CD4-positive, alpha-beta memory T cell (primary cell): ENCODE measurements at places on chromosomes 11 and 22. TPM values are rescaled to one million over a fixed set of nuclear protein-coding genes. Genes with fewer than 3 reads are reported as not detected.

The PSMD13 gene
- total RNA-seq, result 99.9 TPM

The CASP1 gene
- total RNA-seq, result 96.8 TPM

The CSTPP1 gene
- 12.4 TPM for total RNA-seq

The FAM180B gene
- 0.25 TPM for total RNA-seq

The FXYD2 gene
- total RNA-seq, result 9.3 TPM

The RIMBP3B gene
- total RNA-seq, result 4.0 TPM

The TP53I11 gene
- total RNA-seq, result 7.0 TPM

The YPEL4 gene
- total RNA-seq, result 12.6 TPM

The NEFH gene
- total RNA-seq, result 0.61 TPM

The NKAPD1 gene
- 21.2 TPM for total RNA-seq

The NAP1L4 gene
- total RNA-seq, result 303 TPM

The TBC1D10A gene
- 62.2 TPM for total RNA-seq

The NAALAD2 gene
- not detected for total RNA-seq

The USP2 gene
- 0.22 TPM for total RNA-seq

DNA sequence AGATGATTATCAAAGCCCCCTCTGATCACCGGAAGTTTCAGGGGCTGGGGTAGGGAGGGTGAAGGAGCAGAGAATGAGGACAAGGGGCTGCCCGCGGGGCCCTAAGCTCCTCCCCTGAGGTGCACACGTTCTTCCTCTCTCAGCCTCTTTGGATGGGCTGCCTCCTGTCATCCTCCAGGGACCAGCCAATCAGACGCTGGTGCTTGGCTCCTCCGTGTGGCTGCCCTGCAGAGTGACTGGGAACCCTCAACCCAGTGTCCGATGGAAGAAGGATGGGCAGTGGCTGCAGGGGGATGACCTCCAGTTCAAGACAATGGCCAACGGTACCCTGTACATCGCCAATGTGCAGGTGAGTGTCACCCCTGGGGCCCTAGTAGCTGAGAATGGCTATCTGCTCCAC, 7.5 kb downstream of the ROBO3 start:
- DNase-seq, result no peak

DNA sequence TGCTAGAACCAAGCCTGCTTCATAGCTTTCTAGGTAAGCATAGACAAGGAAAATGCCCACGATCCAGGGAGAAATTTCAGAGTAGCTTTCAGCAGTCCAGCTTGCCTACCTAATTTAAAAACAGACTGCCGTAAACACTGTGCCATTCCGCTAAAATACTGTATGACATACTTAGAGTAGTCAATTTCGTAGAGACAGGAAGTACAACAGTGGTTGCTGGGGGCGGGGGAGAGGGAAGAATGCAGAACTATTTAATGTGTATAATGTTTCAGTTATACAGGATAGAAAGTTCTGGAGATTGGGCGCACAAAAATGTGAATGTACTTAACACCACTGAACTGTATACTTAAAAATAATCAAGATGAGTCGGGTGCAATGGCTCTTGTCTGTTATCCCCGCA, 56.7 kb downstream of the C11orf58 start:
- DNase-seq, result no peak

GRCh38 chr11:129427816-129428406, 52.3 kb downstream of the BARX2 start:
- DNase-seq, result no peak

GRCh38 chr11:58508814-58509213, 909 bp upstream of the OR5B21 start:
- DNase-seq, result no peak

- DNase-seq, result no peak
These were observed 70.4 kb downstream of the LDLRAD3 start for GRCh38 chr11:36013950-36014897.

DNA sequence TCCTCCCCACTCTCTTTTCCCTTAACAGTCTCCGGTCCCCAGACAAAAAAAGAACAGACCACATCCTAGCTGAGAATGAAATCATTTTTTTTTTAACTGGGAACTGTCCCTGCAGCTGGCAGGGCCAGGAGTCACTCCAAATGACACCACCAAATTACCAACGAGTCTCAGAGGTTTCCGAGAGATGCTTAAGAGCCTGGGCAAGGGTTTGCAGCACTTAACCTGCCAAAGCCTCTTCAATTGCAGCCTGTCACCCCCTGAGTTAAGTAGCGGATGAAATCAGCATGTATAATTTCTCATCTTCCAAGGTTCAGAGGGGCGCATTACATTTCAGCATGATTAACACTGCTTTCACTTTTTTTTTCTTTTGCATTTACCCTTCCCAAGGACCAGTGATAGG, 71.8 kb downstream of the TENM4 start:
- no peak for DNase-seq

DNA sequence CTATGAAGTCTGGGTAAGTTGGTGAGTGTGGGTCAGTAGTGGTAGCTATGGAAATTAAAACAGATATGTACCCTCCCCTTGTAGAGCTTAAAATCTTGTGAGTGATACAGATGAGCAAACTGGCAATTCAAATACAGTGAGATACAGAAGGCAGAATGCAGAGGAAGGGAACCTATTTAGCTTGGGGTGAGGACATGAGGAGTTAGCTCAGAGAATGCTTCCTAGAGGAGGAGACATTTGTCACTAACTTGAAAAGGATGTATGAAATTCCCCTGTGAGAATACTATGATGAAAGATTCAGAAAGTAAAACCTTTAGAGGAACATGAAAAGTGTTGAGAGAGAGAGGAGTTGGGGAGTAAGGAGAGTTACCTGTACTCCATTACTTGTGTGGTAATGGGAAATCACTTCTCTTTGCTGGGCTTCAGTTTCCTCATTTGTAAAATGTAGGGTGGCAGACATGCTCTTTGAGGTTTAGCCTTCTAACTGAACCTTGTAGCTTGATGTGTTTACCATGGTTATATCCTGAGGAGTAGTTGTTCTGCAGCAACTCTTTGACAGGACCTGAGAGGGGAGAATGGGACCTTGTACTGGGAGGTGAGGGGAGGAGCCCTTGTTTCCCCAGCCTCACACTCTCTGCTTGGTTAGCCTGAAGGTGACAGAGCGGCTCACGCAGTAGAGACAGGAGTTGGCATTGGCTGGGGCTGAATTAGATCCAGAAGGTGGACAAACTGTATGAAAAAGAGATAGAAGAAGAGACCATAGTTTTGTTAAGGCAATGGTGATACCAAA, 17.9 kb downstream of the SWAP70 start:
- DNase-seq, result no peak

DNA sequence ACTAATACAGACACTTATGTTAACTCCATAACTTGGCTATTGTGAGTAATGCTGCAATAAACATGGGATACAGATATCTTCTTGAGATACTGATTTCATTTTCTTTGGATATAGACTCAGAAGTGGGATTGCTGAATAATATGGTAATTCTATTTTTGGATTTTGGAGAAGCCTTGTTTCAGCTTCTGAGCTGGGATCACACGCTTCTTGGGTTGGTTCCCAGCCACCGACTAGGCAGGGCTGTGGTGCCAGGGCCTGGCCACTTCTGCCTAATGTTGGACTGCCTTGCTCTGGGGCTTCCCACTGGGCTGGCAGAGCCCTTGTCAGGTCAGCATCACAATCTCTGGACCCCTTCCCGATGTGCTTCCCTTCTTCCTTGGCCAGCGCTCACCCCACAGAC, 14.0 kb upstream of the MCHR1 start:
- no peak for DNase-seq

DNA sequence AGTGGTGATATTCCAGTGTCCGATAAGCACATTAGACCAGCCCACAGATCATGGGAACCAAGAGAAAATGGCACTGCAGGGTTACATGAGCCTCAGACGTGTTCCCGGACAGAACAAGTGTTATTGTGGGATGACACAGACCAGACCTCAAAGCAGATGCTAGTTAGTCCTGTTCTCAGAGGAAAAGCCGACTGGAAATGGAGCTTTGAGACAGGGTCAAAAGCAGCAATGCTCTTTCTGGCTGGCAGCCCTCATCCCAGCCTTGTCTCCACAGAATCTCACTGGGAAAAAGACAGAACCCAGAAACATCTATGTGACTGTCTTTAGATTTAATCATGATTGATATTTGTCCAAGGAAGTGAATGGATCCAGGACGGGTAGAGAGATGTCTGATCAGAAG, 506.8 kb downstream of the INSC start:
- DNase-seq, result no peak

GRCh38 chr11:67364783-67365722, 8.3 kb downstream of the CLCF1 start:
- DNase-seq, result no peak

GRCh38 chr22:41801147-41801819, 804 bp downstream of the CCDC134 start:
- DNase-seq, result no peak

DNA sequence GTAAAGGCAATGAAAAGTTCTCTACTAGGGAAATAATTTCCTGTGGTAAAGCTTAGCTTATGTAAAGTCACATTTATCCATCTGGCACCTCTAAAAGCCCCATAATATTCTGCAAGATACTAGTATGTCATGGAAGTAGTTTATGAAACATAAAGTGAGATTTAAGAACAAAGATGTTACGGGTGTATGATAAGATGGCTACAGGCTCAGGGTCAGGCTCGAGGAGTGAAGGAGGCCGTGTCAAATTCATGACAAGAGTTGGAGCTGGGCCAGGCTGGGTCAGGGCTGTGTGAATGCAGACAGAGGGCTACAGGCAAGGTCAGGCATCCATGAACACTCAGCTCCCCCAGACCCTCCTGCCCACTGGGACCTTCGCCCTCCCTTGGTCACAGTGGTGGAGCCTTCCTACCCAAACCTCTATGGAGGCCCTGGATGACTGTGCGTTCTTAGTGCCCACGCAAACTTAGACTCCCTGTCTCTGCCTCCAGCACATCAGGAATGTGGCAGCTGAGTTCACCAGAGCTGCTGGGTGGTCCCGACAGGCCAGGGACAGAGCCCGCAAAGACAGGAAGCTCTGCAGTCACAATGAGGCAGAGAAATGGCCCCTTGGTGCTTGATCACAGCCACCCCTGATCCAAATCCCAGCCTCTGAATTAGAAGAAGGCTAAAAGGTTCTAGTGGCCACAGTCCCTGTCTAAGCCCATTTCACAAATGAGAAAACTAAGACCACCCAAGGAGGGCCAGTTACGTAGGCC, 14.8 kb downstream of the IGLL5 start:
- DNase-seq, result no peak

DNA sequence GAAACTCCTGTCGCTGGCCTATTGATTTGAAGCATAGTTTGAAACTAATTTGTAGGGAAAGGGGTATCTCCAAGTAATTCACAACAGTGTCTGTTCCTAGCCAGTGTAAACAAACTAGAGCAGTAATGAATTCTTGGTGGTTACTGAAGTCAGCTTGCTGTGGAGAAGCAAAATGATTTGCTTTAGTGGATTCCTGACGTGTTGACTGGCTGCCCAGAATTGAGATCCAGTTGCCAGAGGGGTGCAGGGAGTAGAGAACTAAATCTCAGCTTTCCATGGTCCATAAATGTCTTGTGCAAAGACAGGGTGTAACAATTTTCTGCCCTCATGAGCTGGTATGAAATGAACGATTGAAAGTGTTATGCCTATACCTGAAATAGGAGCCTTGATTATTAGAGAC, 382.5 kb upstream of the KIRREL3 start:
- no peak for DNase-seq

DNA sequence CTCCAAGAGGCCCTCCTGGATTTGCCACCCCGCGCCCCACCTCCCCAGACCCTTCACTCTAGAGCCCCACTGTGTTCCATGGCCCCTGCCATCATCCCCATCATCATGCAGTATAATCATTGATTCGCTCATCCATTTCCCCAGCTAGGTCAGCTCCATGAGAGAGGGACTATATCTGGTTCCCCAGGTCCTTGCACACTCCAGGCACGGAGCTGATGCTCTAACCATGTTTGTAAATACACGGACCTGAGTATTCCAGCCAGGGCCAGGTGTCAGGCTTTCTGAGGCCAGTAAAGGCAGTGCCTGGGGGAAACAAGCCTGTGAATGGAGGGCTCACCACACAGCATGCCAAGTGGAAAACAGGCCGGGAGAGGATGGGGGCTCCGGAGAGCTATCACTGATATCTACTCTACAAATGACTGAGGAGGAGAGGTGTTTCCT, 27.1 kb upstream of the OAF start:
- DNase-seq, result no peak

DNA sequence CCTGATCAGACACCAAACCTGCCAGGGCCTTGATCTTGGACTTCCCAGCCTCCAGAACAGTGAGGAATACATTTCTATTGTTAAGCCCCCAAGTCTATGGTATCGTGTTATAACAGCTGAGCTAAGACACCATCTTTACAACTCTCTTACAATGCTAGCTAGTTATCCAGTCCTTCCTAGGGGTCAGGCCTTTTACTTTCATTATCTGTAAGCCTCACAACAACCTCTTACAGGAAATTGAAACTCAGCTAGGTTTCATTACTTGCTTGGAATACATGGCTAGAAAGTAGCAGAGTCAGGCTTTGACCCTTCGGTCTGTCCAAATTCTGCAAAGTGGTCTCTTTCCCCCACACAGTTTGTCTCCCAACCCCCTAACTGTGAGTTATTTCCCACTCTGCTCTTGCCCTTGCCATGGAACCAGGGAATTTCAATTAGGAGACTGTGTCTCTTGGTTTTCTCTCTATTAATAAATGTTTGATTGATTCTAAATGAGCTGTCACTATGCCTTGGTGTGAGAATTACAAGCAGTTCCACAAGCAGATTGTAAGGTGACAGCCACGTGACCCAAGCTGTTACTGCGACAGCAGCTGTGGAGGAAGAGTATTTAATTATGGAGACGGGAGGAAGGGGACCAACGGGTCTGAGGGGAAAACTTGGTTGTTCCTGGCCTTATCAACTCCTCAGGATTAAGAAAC, 38.4 kb upstream of the CLMP start:
- DNase-seq, result peak; percentile 19

- DNase-seq, result no peak
These were observed 3.3 kb downstream of the ZC3H12C start for GRCh38 chr11:110096496-110096895.

- no peak for DNase-seq
These were observed 10.9 kb downstream of the GAB2 start for GRCh38 chr11:78406568-78407196.

GRCh38 chr11:15911377-15912044, 444.8 kb downstream of the SOX6 start:
- DNase-seq, result no peak

DNA sequence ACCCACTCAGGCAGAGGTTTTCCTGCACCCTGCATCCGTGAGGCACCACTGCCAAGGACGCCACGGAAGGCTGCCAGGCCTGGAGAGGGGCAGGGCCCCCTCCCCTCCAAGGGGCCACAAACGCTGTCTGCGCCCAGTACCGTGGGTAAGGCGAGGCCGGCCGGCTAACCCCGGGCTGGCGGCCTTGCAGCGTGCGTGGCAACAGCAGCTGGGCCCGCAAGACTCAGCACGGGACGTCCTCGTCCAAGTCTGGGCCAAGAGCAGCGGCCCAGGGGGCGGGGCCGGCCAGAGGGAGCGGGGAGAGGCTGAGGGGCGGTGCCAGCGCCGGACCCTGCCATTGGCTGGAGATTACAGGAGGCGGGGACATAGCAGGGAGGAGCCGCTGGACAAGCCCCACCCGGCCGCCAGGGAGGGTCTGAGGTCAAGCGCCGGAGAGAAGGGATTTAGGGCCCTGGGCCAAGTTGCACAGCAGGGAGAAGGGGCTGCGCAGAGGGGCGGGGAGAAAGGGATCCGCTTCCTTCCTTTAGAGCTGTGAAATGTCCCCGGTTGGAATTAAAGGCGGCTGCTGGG, 16.0 kb downstream of the SLC43A1 start:
- no peak for DNase-seq

- DNase-seq, result no peak
These were observed 20.6 kb downstream of the SLC5A1 start for GRCh38 chr22:32063701-32064100.

GRCh38 chr11:12769834-12770345, 95.7 kb downstream of the TEAD1 start:
- DNase-seq, result no peak
